ENCODE measurements at places on chromosomes 2 and 18.

GRCh38 chr2:157808421-157808820 is 67.7 kb downstream of the ACVR1 start:
- no peak for DNase-seq

- DNase-seq: no peak
These were observed 555.8 kb upstream of the SALL3 start for GRCh38 chr18:78423811-78424210.

- DNase-seq: no peak
These were observed 41.0 kb downstream of the SNED1 start for GRCh38 chr2:241039416-241039815.

- no peak for DNase-seq
These were observed 87.9 kb downstream of the UGGT1 start for GRCh38 chr2:128178650-128179460.

- no peak for DNase-seq
These were observed 17.6 kb downstream of the PRKCE start for GRCh38 chr2:45669032-45669486.

DNA sequence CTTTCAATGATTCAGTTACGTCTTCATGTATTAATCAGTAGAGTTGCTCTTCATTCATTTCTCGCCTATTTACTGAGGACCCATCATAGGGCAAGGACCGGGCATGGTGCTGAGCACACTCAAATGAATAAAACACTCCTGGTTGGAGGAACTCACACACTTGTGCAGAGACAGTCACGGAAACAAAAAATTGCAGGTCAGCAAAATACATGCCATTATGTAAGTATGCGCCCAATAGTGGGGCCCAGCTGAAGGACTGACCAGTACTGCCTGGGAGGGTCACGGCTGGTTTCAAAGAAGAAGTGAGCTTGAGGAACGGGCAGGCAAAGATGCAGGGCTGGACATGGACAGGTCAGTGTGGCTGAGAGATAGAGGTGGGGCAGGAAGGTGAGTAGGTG is 102.9 kb downstream of the DDX1 start:
- no peak for DNase-seq

DNA sequence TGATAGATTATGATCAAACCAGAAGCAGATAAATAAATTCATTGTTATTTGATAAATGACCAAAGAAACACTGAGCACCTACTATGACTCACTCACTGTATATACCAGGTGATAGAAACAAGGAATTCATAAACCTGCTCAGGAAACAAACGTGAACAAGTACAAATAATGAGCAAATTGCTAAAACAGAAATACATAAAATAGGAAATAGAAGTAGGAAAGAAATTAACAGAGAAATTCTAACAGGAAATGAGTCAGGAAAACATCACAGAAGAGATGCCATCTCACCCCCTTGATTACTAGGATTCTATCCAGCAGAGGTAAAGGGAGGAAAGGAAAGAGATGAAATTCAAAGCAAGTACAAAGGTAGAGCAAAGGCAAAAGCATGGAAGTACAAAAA is 31.3 kb downstream of the EXOC6B start:
- no peak for DNase-seq

GRCh38 chr18:48657447-48658120 is 118.8 kb downstream of the CTIF start:
- DNase-seq: no peak

GRCh38 chr2:99648178-99648844 is 158.5 kb upstream of the REV1 start:
- no peak for DNase-seq

GRCh38 chr18:37612524-37613252 is 47.1 kb upstream of the CELF4 start:
- DNase-seq: no peak

- no peak for DNase-seq
These were observed 155.5 kb downstream of the ZFP36L2 start for GRCh38 chr2:43070676-43071502.

- no peak for DNase-seq
These were observed 62.5 kb downstream of the REEP1 start for GRCh38 chr2:86274918-86275275.

- DNase-seq: peak; percentile 71
These were observed 127.9 kb upstream of the LGALSL start for GRCh38 chr2:64325852-64326577.

DNA sequence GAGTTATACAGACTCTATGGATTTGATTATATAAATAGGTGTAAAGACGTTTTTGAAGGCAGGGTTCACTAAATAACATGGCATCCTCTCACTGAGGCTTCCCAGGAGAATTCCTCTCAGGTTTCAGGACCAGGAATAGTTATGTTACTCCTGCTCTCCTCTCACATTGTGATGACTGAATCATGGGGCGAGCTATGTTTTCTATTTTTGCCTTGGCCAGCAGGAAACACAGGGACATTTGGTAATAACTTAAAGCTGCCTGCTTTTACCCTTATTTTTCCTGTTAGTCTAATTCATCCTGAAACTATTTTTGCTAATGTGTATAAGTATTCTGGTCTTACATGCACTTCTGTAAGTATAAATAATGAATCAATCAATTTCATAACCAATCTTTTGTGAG is 115.3 kb upstream of the ITGB6 start:
- no peak for DNase-seq

DNA sequence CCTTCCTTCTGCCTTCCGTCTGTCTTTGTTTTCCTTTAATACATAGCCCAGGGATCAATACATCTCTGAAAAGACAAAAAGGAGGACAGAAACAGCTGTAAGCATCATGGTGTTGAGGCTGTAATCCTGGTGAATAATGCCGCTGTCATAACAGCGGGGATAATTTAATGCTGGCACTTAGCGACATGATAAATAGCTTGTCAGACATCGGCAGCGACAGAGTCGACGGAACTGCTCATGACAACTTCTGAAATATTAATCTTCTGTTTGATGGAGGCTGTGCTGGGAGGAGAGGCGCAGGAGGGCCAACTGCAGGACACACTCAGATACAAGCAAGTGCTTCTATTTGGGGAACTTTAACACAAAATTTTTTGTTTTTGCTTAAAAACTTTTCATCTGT is 602.2 kb downstream of the GALR1 start:
- no peak for DNase-seq

DNA sequence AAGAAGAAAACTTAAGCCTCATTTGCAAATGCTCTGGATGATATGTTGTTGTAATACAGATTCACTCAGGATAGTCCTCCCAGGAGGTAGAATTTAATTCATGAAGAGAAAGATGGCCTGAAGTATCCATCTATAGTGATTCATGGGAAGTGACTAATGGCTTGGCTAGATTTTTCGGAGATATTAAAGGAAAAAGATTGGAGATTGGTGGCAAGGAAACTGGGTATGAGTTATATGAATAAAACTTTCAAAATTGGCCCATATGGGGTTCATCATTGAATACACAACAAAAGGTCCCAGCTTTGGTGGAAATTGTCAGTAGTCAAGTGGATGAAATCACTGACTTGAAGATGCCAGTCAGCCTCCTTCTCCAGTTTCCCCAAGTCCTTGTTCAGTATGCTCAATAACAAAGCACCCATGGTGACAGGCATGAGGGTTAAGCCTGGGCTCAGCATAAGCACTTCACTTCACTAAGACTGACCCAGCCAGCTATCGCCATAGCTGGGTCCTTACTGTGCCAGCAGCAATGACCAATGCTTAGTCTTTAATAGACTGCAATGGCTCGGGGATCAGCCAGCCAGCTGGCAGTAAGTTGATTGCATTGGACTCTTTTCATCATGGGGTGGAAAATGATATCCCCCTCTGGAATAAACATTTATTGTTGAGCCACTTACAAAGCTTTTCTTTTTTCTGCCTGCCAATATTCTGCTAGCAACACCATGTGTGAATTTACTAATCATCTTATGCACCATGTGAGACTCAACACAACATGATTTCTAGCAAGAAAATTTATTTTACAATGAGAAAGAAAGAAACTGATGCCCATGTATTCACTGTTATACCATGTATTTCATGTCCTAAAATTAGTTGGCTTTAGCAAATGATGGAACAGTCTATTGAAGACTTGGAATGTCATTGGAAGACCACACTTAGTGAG is 176.6 kb upstream of the TACR1 start:
- no peak for DNase-seq

DNA sequence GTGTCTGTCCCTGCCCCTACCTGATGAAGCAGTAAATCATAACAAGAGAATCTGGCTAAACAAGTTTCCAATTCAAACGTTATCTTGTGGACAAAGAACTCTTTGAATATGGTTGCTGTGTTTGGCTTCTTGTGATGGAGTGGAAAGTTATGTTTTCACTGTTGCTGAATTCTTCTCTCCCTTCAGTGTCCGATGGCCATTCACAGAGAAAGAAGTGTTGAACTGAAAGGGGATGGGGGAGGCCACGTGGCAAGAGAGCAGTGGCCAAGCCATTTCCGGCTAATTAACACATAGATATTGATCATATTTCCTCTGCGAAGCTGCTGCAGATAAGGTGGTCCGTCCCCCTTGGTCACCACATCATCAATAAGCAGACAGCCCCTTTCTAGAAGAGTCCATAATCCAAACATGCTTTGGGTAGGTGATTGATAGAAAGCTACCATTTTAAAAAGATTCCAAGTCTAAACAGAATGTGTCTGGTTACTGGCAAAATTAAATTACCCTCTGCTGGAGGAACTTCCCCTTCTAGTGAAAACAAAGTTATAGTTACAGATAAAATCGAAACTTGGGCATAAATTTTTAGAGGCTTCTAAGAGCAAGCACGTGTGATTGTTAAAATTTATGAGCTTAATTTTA is 36.9 kb upstream of the FZD7 start:
- DNase-seq: no peak

DNA sequence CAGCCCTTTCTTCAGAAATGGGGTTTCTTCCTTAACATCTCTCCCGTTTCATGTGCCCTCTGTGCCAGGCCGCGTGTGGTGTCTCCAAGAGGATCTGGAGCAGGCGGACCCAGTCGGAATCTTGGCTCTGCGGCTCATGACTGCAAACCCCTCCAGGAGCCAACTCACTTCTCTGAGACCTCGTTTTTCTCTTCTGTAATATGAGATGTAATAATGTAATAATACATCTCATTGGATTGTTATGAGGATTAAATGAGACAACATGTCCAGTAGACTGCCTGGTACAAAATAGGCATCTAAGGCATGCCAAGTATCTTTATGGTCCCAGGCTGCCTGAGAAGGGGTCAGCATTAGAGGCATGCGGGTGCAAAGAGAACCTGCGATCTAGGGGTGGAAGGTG is 221.3 kb upstream of the REV1 start:
- DNase-seq: no peak

- no peak for DNase-seq
These were observed 29.8 kb downstream of the NFATC1 start for GRCh38 chr18:79425569-79425886.

GRCh38 chr2:135245071-135245470 is 193.0 kb downstream of the RAB3GAP1 start:
- no peak for DNase-seq

DNA sequence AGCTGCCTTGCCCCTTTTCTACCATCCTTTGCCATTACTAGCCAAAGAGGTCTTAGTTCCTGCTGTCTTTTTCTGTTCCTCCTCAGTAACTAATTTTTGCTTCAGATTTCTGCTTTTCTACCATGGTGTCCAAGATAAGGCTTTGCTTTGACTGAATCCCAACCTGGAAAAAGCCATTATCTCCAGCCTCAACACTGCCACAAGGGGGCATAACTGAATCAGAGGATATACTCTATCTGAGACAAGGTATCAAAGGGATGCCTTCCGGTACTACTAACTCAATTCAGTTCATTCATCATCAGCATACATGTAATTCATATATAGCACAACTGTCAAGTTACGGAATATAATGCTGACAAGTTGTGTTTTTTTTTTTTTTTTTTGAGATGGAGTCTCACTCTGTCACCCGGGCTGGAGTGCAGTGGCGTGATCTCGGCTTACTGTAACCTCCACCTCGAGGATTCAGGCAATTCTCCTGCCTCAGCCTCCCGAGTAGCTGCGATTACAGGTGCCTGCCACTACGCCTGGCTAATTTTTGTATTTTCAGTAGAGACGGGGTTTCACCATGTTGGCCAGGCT is 11.4 kb downstream of the OSGEPL1 start:
- no peak for DNase-seq

DNA sequence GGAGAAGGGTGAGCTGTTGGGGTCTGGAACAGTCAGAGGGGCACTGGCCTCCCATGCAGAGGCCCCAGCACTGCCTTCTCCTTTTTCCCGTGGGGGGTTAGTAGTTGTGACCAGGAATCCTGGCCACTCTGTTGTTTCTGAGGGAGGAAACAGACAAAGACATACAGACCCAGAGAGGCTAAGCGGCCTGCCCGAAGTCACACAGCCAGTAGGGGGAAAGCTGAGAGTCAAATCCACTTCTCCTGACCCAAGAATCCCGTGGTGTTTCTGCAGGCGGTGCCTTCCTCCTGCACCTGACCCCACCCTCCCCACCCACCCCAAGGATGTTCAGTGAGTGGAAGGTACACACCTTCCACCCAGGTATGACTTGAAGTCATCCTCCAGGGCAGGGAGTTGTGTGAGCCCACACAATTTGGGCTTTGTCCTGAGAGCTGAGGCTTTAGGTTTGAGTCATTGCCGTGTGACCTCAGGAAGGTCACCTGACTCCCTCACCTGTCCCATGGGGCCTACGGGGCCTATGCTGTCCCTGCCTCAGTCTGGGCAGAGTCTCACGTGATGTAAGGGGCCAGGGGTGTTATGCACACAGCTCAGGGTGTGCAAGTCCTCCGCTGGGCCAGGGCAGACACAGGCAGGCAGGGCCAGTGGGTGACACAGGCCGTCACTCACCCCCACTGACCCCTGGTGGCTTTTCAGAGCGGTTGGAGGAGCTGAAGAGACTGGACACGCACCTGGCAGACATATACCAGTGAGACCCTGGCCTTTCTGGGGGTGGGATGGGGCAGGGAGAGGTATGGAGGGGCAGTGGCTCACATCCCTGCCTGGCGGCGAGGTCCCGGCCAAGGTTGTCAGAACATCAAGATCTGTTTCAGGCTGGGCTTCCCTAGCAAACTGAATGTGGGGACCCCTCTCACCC is 5.0 kb downstream of the NT5DC4 start:
- DNase-seq: no peak

DNA sequence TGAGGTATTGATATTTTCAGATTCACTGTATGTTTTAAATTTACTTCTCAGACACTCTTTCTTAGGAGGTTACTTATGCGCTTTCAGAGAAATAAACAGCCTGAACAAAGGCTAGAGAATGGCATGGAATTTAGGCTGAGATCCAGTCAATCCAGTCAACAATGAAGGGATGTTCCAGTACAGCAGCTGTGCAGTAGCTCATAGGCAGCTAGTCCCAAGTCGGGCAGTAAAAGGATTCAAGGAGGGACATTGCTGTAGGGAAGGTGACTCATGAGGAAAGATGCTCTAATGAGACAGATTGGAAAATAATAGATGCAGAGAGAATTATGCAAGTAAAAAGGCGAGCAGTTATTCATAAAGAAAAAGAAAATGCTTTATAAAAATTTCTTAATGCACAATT is 397.9 kb upstream of the RGPD4 start:
- DNase-seq: no peak

DNA sequence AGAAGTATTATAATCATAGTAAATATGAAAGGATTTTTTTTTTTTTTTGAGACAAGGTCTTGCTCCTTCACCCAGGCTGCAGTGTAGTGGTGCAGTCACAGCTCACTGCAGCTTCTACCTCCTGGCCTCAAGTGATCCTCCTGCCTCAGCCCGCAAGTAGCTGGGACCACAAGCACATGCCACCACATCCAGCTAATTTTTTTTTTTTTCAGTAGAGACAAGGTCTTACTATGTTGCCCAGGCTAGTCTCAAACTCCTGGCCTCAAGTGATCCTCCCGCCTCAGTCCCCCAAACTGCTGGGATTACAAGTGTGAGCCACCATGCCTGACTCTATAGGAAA is 301.6 kb upstream of the STON1 start:
- DNase-seq: no peak
